GM18507 (cell line): ENCODE measurements at places on chromosomes 2 and 18.

GRCh38 chr2:20371323-20372025 is 20.8 kb upstream of the PUM2 start:
- no peak for DNase-seq

GRCh38 chr2:29530281-29530680 is 391.1 kb downstream of the ALK start:
- DNase-seq, result no peak

- DNase-seq, result no peak
These were observed 199.9 kb downstream of the ACTR3 start for GRCh38 chr2:114089636-114090319.

DNA sequence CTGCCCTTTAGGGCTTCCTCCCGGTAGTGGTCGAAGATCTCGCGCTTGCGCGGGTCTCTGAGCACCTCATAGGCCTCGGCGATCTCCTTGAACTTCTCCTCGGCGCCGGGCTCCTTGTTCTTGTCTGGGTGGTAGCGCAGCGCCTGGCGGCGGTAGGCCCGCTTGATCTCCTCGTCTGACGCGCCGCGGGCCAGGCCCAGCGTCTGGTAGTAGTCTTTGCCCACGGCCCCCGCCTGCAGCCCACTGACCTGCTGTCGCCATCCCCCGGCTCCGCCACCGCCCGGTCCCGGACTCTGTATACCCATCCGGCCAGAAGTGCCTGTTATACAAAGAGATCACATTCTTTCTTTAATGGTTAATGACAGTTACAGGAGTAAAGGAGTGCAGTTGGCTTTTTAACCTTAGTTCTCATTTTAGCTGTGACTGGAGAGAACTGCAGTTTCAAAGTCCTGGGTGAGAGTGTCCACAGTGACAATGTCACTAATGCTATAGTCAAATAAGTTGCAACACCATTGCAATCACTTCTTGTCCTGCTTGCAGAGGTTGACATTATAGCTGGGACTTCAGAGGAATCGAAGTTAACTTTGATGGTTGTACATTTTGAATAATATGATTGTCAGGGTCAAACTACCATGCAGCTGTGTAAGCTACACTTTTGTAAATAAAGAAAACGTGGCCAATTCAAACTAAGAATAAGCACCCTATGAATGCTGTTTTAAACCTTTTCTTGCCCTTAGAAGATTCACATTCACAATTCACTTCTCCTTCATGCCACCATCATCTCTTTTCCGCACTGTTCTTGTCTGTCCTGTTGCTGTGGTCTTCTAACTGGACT is 35.3 kb upstream of the CAVIN2 start:
- DNase-seq, result no peak

- DNase-seq, result no peak
These were observed 313.8 kb downstream of the PDE11A start for GRCh38 chr2:177758591-177759371.

- DNase-seq, result peak; percentile 17
These were observed 55.6 kb upstream of the ACMSD start for GRCh38 chr2:134782792-134783191.

DNA sequence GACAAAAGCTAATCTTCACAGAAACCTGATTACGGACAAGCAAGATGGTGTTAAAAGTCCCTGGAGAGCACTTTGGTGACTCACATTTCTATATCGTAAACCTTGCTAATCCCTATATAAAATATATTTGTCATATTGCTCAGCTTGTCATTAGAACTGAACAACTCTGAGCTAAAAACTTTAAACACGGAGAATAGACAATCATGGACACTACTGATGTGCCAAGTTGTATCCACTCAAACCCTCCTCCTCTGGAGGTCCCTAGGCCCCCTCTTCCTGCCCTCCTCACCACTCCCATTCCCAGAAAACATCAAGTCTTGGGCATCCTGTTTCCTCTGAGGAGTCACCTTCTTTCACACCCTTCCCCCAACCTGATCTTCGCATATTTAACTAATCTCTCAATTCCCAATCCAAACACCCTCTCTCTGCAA is 138.7 kb upstream of the PID1 start:
- no peak for DNase-seq

DNA sequence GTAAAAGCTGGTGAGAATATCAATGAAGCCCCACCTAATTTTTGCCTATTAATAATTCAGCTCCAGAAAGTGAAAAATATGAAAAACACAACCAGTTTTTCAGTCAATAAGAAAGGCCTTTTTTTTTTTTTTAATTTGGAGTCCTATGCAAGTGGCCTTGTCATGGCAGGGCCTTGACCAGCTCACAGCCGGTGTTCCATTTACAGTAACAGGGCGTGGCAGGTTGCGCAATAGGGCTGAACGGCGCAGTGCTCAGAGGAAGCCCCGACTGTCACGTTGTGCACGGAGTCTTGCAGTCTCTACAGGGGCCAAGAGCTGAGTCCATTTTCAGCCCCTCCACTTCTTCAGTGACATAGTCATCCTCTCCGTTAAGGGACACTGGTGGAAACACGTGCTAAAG is 184.1 kb upstream of the FN1 start:
- no peak for DNase-seq

- DNase-seq, result no peak
These were observed 95.0 kb upstream of the ZFP36L2 start for GRCh38 chr2:43321446-43321845.

- DNase-seq, result no peak
These were observed 89.2 kb upstream of the GLS start for GRCh38 chr2:190791347-190791975.

- no peak for DNase-seq
These were observed 405.7 kb downstream of the FBXO15 start for GRCh38 chr18:73741946-73742345.

GRCh38 chr2:134272806-134273205 is 18.9 kb downstream of the MGAT5 start:
- no peak for DNase-seq

- peak; percentile 1 for DNase-seq
These were observed 61.4 kb downstream of the CPS1 start for GRCh38 chr2:210617732-210618330.
